ENCODE measurements at places on chromosomes 3 and 15. TPM values are rescaled to one million over a fixed set of nuclear protein-coding genes. Genes with fewer than 3 reads are reported as not detected.

Gene TRPM1
- total RNA-seq, result not detected

Gene CFAP100
- total RNA-seq, result not detected

Gene ADAMTS7
- total RNA-seq, result 9.6 TPM

Gene MYH15
- total RNA-seq, result 1.2 TPM

Gene CNTN4
- 56.6 TPM for total RNA-seq
